ENCODE measurements at places on chromosomes 16 and 17.

DNA sequence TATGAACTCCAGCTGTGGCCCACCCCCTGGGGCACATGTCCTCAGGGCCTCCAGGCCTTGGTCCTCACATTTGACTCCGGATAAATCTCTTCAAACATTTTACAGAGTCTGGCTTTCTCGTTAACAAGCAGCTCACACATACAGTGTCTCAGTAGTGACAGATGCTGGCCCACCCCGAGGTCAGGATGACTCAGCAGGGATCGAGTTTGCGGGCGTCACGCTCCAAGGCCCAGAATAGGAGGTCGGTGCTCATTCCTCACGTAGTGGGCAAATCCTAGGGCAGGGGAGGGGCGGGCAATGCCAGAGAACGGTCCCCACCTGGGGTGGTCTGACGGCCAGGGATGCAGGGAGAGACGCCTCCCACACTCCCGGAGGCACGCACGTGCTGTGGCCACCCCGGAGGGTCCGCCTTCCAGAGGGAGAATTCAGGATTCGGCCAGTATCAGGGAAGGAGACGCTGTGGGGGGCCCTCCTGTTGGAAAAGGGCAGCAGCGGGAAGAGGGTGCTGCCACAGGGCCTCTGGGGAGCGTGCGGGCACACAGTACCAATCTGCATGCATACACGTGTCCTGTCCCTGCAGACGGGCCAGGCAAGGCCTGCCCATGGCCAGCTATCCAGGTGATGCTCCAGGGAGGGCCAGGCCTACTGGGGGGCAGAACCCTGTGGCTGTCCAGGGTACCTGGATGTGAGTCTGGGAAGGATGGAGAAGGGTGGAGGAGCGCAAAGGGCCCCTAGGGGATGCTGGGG, 8.6 kb downstream of the SLC7A5 start:
- no peak for DNase-seq

GRCh38 chr17:28865946-28866752, 11.3 kb downstream of the ERAL1 start:
- DNase-seq = no peak

GRCh38 chr16:13805951-13806350, 114.0 kb upstream of the ERCC4 start:
- no peak for DNase-seq

DNA sequence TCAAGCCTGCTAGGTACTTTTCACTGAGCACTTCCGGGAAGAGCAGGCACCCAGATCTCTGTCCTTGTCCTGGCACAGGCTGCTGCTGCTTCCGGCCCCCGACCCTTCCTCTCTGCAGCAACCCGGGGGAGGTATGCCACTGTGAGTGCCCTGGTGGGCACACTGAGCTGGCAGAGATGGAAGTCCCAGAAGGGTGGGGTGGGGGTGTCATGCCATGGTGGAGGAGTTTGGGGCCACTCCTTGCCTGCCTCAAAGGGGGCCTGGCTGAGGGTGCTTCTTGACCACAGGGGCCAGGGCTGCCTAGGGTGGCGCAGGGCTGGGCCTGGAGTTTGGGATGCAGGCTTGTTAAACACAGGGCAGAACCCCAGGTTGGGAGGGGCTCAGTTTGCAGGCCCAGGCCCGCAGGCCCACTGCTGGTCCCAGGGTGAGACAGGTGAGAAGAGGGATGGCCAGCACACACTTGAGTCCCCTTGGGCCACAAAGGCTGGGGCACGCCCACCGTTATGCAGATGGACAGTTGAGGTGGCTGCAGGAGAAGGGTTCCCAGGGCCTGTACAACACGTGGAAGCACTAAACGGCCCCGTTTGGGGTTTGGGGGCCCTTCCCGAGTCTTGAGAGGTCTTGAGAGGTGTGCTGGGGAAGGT, 8.7 kb downstream of the TMEM235 start:
- no peak for DNase-seq

DNA sequence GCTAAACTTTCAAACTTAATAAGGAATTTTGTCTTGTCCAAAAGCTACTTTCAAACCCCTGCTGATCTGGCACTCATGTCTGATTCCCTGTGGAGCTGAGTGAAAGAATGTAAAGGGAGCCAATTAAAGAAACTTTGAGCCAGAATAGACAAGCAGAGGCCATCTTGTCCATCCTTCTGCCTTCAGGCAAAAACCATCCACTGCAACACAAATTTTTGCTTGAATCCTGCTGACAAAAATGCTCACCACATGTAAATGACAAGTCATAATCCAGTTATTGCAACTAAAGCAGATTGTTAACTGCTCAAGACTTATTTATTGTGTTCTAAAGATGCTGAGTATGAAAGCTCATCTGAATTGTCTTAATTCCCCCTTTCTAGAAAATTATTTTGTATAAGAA, 124.0 kb upstream of the HLF start:
- DNase-seq = no peak

- no peak for DNase-seq
Observed at GRCh38 chr16:85220125-85220839, 108.0 kb upstream of the CIBAR2 start.

DNA sequence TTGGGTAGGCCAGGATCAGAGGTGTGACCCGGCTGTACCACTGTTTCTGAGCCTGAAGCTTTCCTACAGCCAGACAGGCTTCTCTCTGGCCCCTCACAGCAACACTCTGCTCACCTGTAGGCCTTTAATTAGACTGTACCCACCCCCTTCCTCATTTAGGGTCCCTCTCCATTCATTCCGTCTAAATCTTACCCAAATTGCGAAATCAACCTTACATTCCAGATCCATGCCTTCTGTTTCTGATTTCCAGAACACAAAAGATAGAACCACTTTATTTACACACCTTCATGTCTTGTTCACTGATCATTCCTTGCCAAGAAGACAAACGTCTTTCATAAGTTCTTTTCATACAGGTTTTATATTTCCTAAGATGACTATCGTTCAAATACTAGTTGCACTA, 160.8 kb downstream of the ZNF18 start:
- DNase-seq = no peak

GRCh38 chr17:53135969-53136368, 686.8 kb upstream of the KIF2B start:
- DNase-seq = no peak

- no peak for DNase-seq
Observed at GRCh38 chr17:7192271-7192937, 13.2 kb upstream of the ASGR1 start.

- DNase-seq = no peak
Observed at GRCh38 chr16:23796941-23797340, 38.8 kb upstream of the PRKCB start.

DNA sequence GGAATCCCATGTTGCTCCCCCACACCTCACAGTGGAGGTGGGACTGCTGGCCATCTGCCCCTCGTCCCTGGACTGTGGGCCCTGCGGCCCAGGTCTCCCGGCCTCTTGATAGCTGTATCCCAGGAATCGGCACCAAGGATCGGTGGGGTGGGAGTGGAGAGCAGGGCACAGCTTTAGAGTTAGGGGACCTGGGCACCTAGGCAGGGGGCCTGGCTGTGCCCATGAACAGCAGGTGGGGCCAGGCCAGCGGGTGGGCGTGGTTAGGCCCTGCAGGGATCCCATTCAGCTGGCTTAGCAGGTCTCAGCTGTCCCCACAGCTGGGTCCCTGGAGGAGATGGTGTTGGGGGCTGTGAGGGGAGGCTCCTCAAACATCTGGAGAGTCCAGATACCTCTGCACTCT, 49.2 kb downstream of the SREBF1 start:
- DNase-seq = no peak

DNA sequence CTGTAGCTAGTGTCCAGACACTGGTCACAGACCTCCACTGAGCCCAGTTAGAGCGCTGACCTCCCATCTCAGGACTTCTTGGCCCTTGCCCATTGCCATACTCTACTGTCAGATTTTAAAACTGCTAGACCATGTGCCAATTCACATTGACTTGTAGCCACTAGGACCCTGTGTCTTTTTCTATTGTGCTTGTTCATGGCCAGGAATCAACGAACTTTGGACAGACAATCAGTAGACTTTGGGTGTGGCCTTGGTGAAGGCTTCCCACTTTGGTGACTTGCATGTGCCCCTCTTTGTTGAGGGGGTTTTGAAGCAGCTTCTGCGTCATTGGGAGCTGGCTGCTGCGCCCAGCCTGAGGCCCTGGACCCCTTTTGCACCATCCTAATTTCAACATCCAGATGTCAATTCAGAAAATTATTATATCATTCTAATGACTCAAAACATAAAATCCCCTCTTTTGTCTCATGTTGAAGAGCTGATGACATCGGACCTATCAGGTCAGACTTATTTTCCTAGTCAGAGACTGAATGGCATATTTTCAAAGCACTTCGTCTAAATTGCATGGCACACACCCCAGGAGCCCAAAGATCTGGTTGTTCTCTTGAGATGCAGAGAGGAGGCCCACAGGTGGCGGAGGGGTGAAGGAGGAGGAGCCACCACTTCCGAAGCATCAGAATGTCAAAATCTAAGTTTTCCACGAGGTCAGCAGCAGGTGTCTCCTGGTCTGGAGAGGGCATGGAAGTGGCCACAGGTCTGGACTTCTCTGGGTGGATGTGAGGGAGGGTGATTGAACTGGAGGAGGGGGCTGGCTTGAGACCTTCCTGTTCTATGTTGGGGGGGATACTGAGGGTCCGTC, 93.4 kb upstream of the CBX4 start:
- no peak for DNase-seq

- DNase-seq = no peak
Observed at GRCh38 chr17:17495536-17496188, 533 bp downstream of the RASD1 start.

GRCh38 chr17:28912281-28912937, 9.5 kb upstream of the DHRS13 start:
- no peak for DNase-seq

GRCh38 chr17:75250009-75250471, 11.4 kb downstream of the GGA3 start:
- peak; percentile 42 for DNase-seq

DNA sequence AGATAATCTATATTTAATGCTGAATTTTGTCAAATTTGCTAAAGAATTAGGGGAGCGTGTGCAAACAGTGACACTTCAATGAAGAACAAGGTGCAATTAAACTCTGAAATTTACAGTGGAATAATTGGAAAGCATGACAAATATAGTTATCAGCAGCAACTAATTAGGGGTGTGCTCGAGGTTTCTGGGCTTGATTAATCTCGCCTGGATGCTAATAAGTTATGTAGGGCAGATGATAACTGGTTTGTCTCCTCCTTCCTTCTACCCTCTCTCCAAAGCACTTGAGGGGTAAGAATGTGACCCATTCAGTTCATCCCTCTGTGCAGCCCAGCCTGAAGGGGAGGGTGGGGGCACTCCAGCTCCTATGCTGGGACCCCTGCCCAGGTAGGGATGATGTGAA, 21.9 kb downstream of the MRM1 start:
- DNase-seq = no peak

GRCh38 chr17:8074554-8074953, 13.0 kb downstream of the ALOX12B start:
- DNase-seq = no peak

DNA sequence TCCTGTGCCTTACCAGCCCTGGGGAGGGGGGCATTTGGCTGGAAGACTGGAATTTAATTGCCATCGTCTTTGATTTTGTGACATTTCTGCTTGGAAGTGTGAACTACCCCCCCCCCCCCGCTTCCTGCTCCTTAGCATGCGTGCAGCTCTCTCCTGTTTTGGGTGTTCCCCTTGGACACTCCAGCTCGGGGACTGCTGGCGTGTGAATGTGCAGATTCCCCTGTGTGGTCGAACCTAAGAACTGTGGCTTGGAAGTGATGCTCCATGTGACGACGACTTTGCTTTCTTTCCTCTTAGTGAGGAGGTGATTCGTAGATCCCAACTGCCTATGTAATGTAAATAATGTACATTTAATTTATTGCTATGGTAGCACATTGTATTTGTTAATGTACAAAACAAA, 26.1 kb downstream of the OR1D5 start:
- DNase-seq = no peak

DNA sequence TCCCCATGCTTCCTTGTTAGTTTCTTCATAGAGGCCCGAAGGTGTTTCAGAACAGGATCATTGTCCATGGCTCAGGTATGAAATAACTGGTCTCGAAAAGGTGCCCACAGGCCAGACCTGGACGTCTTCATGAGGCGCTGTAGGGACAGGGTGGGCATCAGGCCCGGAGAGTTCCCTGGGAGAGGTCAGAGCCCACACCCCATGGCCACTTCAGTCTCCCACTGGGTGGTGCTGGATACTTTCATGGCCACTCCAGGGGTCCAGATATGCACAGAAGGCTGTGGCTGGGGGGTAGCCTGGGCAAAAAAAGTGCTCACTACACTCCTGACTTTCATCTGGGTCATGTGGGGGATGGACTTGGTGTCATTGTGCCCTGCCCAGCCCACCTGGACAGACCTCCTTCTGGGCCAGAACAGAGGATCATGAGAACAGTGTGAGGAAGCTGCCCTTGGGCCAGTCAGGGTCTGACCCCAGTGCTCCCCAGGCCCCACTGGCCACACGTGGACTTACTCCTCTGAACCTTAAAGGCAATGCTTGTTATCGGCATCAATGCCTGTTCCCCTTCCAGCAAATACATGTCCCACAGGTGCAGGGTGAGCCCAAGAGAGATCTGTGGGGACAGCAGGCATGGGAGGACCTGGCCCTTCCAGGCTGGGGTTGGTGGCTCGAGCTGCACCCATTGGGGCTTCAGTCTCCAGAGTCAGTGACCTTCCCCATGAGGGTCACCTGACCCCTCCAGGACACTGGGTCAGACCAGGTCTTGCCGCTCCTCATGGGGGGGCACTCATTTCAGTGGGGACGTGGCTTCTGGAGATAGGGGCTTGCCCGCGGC, 36.9 kb downstream of the LGALS9 start:
- no peak for DNase-seq

GRCh38 chr16:30893744-30894539, at the start of gene BCL7C:
Gene BCL7C, minus strand, starts transcription at chr16:30894077. Its CDS starts 133 bp downstream, at chr16:30893944.
- DNase-seq = peak; percentile 58

GRCh38 chr16:3727806-3728381, 10.6 kb upstream of the TRAP1 start:
- DNase-seq = no peak

DNA sequence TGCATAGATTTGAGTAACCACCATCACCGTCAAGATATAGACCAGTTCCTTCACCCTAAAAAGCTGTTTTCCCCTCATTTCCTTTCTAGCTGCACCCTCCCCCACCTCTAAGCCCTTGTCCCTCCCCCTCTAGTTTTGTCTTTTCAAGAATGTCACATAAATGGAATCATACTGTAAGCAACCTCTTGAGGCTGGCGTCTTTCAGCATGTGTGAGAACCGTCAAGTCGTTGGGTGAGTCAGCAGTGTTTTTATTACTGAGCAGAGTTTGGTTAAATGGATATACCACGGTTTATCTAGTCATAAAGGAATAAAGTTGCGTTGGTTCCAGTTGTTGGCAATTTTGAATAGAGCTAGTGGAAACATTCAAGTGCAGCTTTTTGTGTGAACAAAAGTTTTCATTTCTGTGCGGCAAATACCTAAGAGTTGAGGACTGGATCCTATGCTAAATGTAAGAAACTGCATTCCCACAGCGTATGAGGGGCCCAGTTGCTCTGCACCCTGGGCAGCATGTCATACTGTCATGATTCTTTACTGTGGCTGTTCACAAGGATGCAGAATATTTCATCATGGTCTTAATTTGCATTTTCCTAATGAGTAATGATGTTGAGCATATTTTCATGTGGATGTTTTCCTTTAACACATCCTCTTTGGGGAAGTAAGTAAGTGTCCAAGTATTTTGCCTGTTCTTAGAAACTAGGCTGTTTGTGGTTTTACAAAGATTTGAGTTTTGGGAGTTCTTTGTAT, 264.3 kb downstream of the CPPED1 start:
- DNase-seq = no peak

- DNase-seq = no peak
Observed at GRCh38 chr17:4657678-4658077, 16.2 kb upstream of the ALOX15 start.

GRCh38 chr16:29730649-29731048, 15.1 kb downstream of the C16orf54 start:
- no peak for DNase-seq

GRCh38 chr16:83542491-83542890, 265.3 kb upstream of the HSBP1 start:
- no peak for DNase-seq
